ENCODE measurements at places on chromosomes 3 and 15.

GRCh38 chr15:60179786-60180391, 175.8 kb downstream of the FOXB1 start:
- DNase-seq, result no peak

DNA sequence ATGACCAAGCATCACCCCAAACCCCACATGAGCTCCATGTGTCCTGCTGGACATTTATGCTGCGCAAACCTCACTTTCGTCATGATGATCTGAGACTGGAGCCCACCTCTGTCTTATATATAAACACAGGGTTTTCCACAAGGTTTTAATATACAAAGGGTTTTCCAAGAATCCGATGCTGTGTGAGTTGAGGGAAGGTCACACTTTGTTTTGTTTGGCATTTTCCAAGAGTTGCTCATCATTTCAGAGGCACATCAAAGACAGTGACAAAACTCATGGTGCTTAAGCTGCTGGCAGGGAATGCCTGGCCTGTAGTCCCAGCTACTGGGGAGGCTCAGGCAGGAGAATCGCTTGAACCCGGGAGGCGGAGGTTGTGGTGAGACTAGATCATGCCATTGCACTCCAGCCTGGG, 20.0 kb downstream of the EFCC1 start:
- no peak for DNase-seq

GRCh38 chr15:71518661-71519060, 291.7 kb upstream of the NR2E3 start:
- no peak for DNase-seq

DNA sequence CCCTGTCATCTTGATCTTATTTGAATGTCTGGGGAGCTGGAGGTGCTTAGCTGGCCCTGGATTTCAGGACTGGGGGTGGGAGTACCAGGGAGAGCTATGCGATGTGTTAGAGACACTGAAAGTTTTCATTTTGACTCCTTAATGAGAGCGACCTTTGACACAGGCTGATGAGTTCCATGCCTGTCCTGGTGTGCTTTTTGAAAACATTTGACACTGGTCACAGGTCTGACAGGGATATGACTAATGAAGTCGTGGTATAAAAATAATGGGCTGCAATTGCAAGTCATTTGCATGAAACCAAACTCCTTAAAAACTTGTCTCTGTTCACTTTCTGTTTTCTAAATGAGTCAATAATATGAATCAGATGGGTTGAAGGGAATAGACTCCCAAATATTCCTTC, 81.9 kb downstream of the MECOM start:
- no peak for DNase-seq

DNA sequence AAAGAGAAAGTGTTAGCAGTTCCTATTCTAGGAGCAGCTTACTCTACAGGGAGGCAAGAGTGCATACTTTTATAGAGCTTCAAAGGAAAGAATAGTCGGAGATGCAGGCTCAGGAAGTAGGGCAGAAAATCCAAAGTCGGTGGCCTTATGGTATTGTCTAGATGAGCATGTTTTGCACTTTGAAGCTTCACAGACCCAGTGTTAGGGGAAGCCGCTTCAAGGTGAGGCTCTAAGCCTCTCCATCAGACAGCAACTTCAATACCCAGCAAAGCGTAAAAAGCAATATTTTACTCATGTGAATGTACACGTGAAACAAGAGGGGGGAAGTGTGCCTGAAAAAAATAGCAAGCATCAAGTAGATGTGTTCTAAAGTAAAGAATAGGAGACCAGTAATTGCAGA, 125.6 kb upstream of the RASGRP1 start:
- DNase-seq, result no peak

GRCh38 chr15:82045179-82045891, 483 bp downstream of the MEX3B start:
- DNase-seq, result peak; percentile 62

- DNase-seq, result no peak
Observed at GRCh38 chr3:94596141-94596540, 533.3 kb downstream of the NSUN3 start.

- peak; percentile 93 for DNase-seq
Observed at GRCh38 chr3:3799173-3800079, at the start of gene LRRN1. Gene LRRN1 (plus strand): TSS chr3:3799431. CDS start chr3:3844642, 45,211 bp downstream.

- DNase-seq, result no peak
Observed at GRCh38 chr15:82572311-82572710, 32.1 kb upstream of the RPS17 start.

GRCh38 chr15:101293122-101293521, 1.9 kb downstream of the SNRPA1 start:
- no peak for DNase-seq

GRCh38 chr3:115217678-115218451, 70.8 kb upstream of the ZBTB20 start:
- DNase-seq, result no peak

- DNase-seq, result no peak
Observed at GRCh38 chr3:160598865-160599264, 33.5 kb upstream of the KPNA4 start.

DNA sequence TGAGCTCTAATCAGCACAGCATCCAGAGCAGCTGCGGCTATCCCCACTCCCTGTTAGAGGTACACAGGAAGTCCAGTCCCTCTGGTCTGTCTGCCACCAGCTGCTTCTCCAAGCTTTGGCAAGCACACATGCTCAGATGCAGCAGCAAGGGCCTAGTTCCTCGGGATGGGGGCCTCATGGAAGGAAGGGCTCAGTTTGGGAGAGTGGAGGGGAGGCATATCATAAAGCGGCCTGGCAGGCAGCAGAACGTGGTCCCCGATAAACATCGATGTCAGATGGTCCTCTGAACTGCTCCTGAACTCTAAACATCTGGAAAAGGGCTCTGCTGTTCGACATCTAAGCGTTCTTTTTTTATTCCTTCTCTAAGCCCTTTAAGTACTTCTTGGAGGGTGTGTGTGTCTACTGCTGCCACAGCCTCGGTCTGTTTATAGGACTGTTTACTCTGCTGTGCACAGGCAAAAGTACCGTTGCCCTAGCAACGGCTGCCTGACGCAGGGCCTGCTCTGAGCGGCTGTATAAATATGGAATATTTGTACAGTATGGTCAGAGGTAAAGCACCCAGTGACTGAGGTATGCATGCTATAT, 74.6 kb downstream of the PRICKLE2 start:
- DNase-seq, result no peak

DNA sequence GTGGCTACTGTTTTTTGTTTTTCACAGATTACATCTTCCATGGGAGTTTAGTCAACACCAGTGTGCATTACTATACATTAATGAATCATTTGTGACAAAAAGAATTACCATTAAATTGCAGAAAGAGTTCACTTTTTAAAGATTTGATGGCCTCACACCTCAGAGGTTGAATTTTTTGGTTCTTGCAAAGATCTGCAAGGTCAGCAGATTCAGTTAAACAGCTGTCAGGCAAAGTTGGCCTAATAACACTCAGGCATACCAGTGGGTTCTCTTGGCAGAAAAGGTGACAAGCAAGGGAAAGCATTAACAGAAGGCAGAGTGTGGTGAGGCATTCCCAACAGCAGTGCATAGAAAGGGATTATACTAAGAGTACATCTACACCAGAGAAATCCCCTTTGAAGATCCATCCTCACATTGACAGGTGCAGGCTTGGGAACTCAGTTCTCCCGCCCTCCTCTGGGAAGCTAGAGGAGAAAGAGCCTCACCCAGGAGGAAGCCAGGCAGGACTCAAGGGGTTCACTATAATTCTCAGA, 24.3 kb upstream of the PTX3 start:
- DNase-seq, result no peak

- no peak for DNase-seq
Observed at GRCh38 chr15:33067456-33067855, 127.1 kb downstream of the FMN1 start.

DNA sequence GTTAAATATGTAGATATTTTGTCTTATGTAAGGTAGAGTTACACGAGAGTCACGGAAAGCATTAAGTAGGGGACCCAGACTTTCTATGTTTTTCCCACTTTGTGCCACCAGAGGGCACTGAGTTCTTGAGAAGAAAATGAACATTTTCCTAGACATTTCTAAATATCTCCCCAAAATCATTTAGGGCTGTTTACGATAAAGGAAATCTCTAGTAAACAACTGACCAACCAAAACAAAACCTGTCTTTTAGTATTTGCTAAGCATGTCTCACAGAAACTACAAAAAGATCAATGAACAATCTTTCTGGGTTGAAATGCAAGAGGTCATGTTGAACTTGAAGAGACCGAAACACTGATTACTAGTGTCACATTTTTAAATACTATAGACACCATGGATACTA, 16.1 kb downstream of the POU1F1 start:
- DNase-seq, result no peak

GRCh38 chr3:63467392-63467791, 185.1 kb upstream of the SNTN start:
- no peak for DNase-seq

GRCh38 chr3:114624571-114625181, 330.8 kb downstream of the TIGIT start:
- DNase-seq, result peak; percentile 72

- DNase-seq, result no peak
Observed at GRCh38 chr3:49791571-49791970, 5.2 kb upstream of the IP6K1 start.

DNA sequence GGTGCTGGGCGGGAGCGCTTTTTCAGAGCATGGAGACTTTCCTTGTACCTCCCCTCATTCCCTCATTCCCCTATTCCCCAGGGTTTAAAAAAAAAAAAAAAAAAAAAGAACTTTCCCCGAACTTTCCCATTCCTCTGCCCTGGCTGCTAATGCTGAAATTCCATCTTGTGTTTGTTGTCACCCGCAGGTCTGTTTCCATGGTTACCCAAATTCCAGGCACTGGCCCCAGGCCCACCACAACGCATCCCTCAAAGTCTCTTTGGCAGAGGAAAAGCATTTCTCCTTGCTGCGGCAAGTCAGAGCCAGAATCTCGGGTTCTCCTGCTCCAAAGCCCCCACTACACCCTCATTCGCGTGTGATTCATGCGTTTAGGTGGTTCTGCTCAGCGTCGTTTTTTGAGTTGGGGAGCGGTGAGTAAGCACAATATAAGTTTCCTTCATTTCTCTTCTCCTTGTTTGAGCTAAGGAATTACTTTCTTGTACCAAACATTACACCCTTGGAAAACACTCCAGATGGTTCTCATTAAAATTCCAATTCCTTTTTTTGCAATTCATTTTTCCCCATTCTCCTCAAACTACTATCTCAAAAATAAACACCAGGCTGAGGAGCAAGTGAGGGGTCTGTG, 21.6 kb downstream of the ANAPC13 start:
- DNase-seq, result peak; percentile 12

DNA sequence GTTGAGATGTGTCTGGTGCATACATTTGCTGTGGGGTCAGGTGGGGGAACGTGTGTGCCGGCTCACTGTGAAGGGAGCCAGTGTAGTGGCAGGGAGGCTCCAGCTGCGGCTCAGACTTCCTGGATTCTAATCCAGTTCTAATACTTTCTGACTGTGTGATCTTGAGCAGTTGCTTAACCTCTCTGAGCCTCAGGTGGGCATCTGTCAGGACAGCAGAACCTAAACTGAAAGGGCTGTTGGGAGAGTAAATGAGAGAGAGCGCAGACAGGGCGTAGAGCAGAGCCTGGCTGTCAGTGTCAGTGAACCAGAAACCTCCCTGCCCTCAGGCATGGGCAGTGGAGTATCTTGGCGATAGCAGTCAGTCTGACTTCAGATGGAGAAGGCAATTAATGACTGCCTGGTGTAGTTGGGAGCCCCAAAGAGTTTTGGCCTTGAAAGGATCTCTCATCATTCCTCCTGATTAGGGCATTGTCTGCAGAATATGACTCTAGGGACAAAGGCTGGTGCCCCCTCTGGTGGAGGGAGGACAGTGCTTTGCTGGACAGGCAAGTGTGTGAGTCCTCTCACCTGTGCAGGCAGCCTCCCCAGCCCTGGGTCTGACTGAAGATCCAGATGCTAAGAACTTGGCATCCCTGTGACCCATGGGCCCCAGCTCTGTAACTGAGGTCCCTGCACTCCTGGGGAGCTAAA, 9.6 kb downstream of the KBTBD13 start:
- no peak for DNase-seq

- no peak for DNase-seq
Observed at GRCh38 chr3:18302517-18302916, 122.6 kb downstream of the SATB1 start.

- no peak for DNase-seq
Observed at GRCh38 chr3:129025691-129026435, 24.8 kb downstream of the EFCC1 start.

GRCh38 chr3:28028554-28028953, 212.9 kb upstream of the CMC1 start:
- DNase-seq, result no peak

- DNase-seq, result no peak
Observed at GRCh38 chr15:57418635-57419034, 42.3 kb downstream of the CGNL1 start.

DNA sequence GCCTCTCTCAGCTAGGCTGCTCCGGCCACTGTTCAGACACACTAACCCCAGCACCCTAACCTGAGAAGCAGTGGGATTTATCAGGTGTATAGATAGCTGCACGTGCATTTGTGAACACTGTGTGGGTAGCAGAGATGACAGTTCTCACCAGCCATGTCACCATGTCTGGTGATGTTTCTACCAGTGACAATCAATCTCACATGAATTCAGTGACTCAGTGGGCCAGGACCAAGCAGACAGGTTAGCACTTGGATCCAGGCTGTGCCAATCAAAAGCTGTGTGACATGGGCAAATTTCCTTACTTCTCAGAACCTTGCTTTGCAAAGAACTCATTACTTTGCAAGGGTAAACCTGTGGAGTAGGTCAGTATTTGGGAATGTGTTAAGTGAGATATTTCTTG, 65.3 kb upstream of the GATM start:
- DNase-seq, result no peak

GRCh38 chr3:62287392-62287927, 85.9 kb downstream of the FEZF2 start:
- no peak for DNase-seq

GRCh38 chr3:53859178-53859577, 12.8 kb downstream of the IL17RB start:
- no peak for DNase-seq

DNA sequence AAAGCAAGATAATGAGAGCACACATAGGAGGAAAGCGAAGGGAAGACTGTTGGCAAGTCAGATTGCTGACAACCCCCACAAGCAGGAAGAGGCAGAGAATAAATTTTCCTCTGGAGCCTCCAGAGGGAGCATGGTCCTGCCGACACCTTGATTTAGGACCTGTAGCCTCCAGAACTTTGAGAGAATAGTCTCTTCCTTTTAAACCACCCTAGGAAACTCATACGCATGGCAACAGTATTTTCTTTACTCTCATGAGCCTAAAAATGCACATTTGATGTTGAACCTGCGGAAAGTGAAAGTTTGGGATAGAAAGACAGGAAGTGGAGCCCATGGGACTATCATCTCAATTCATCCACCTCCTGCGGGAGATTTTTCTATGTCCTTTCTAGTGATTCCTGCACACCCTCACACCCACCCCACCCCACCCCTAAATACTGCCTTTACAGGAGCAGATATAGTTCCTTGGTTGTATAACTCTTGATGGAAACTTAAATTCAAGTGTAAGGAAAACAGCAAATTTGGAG, 116.7 kb upstream of the LPP start:
- no peak for DNase-seq
